ENCODE measurements at places on chromosomes 7 and 10.
A peak's percentile ranks its signal among the peaks of the same experiment; 100 is the strongest.

DNA sequence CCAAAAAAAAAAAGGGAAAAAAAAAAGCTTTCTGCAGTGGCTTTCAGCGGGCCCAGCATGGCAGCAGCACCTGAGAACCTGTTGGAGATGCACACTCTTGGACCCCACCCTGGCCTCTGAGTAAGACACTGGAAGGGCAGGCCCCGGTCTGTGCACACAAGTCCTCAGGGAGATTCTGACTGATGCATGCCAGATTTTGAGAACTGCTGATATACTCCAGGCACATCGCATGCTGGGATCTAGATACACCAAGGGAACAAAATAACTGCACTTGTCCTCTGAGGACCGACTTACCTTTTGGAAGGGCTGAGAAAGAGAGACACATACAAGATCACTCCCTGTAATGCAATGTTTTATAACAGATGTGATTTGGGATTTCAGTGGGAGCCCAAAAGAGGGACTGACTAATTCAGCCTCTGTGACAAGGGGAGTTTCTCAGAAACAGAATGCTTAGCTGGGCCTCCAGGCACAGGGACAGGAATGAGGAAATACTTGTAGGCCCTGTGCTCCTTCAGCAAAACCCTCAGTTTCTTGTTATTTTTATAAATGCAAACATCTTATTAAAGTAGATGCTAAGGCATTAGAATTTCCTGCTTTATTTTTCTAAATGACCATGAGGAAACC, 8.2 kb downstream of the EGFR start:
- DNase-seq = no peak

GRCh38 chr10:95605163-95605562, 44.0 kb upstream of the SORBS1 start:
- no peak for DNase-seq

- DNase-seq = no peak
Observed at GRCh38 chr7:129055861-129056464, 1.1 kb upstream of the TNPO3 start.

DNA sequence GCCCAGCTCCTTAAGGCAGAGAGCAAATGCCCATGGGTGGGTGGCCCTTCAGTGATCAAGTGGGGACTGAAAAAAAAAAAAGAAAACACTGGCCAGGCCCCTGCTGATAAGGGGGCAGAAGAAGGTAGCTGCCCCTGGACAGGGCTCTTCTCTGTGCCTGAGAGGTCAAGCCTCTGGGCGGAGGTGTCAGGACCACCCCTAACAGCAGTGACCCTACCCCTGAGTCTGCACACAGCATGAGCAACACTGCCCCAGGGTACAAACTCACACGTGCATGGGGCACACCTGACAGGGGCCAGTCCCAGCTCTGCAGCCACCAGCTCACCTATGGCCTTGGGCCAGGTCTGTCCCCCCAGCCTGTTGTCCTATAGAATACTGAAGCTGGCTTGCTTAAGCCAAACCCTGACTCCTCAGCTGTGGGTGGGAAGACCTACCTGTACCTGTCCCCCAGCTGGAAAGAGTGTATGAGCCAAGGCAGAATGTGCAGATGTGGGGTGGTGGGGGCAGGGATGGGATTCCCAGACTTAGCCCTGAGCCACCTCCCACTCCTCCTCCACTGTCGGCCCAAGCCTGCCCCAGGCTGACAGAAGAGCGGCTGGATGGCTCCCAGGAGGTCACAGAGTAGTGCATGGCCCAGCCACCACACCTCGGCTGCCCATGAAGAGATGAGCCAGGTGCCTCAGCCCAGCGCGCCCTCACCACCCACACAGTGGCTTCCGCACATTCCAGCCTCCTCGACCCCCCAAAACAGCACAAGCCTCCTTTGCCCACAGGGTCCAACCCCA, 23.7 kb downstream of the KCNH2 start:
- no peak for DNase-seq

- DNase-seq = no peak
Observed at GRCh38 chr10:43644252-43644651, 4.4 kb downstream of the ZNF32 start.

DNA sequence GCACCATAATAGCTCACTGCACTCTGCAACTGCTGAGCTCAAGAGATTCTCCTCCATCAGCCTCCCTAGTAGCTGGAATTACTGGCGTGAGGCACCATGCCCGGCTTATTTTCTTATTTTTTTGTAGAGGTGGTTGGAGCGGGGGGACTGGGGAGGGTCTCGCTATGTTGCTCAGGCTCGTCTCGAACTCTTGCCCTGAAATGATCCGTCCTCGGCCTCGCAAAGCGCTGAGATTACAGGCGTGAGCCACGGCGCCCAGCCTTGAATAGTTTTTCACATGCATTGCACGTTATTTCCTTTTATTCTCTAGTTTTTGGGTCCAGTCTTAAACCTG, 526 bp upstream of the LAMTOR4 start:
- DNase-seq = no peak

GRCh38 chr7:15167912-15168311, 265.4 kb upstream of the DGKB start:
- no peak for DNase-seq

- DNase-seq = no peak
Observed at GRCh38 chr10:30384701-30385201, 35.7 kb upstream of the MTPAP start.

GRCh38 chr10:93413252-93413689, 68.9 kb downstream of the MYOF start:
- DNase-seq = peak; percentile 70

GRCh38 chr7:92653136-92653535, 62.9 kb upstream of the FAM133B start:
- DNase-seq = no peak

GRCh38 chr7:28408960-28409715, 3.2 kb upstream of the CREB5 start:
- DNase-seq = no peak

DNA sequence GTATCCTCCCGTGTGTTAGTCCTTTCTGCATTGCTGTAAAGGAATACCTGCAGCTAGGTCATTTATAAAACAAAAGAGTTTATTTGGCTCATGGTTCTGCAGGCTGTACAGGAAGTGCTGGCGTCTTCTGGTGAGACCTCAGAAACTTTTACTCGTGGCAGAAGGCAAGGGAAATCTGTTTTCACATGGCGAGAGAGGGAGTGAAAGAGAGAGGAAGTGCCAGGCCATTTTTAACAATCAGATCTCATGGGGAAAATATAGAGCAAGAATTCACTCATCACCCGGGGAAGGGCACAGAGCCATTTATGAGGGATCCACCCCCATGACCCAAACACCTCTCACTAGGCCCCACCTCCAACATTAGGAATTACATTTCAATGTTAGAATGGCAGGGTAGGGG, 952.2 kb downstream of the CNTNAP2 start:
- DNase-seq = no peak

- no peak for DNase-seq
Observed at GRCh38 chr10:49313501-49314070, 14.6 kb downstream of the C10orf71 start.

DNA sequence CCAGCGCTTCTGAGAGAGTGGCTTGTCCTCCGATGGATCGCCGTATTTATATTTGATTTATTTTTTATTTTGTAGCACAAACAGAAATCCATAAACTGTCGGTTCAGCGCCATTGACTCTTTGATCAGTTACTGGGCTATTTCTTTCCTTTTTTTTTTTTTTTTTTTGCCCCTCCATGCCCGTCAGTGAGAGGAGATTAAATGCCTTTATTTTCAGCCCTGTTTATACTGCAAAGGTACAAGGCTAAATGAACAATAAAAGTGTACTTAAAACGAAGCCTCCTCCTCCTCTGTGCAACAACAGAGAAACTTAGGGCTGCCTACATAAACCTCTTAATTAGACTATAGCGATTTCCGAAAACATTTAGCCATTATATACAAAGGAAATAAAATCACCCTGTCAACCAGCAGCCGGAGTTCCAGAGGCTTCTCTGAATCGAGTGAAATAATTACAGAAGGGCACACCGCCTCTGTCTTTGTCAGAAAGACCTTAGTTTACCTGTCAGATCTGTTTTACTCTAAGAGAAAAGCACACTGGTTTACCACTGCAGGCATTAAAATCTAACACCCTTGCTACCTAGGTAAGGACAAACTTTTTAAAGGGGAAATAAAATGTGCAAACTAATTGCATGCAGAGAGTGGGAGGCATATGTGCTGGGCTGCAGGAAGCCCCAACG, 3.5 kb downstream of the EBF3 start:
- DNase-seq = no peak

- DNase-seq = peak; percentile 88
Observed at GRCh38 chr10:35379226-35380137, 43.2 kb downstream of the CCNY start.

DNA sequence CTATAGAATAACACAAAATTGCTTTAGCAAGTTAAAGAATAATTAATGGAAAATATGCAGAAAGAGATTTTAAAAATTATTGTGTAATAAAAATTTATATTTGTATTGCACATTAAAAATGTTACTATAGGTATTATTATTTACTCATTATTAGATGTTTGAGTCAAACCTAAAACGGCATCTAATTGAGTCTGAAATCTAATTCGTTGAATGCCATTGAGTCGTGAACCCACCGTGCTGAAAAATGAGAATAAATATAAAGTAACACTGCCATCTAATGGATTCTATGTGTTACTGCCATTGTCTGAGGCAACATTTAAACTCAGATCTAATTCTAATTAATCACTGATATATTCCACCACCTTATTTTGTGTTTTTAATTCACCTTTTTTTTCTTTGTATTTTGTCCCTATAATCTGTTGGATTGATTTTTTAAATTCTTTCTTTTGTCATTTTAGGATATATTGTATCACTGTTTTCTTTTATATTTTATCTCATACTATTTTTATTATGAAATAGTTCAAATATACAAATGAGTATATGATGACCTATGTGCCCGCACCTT, 62.2 kb downstream of the SAMD9 start:
- DNase-seq = no peak

- DNase-seq = no peak
Observed at GRCh38 chr10:26467639-26468038, 29.5 kb downstream of the APBB1IP start.

- DNase-seq = no peak
Observed at GRCh38 chr7:108299251-108299973, 156.8 kb downstream of the NRCAM start.

GRCh38 chr10:7832060-7832459, 13.8 kb downstream of the TAF3 start:
- DNase-seq = no peak

GRCh38 chr7:36792421-36792820, 68.1 kb upstream of the AOAH start:
- no peak for DNase-seq

DNA sequence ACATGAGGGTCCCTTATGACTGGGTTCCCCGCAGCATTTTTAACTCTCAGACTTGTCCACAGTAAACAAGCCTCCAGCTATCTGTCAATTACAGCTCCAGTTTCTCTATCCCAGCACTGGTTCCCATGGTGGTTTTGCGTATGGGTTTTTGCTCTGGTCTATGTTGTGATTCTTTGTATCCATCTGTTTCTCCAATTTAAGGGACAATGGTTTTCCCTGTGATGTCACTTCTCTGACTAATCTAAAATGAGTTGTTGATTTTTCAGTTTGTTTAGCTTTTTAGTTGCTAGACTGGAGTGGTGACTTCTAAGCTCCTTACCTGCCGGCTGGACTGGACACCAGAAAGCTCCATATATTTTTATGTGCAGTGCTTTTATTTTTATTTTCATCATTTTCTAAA, 303.7 kb downstream of the INHBA start:
- no peak for DNase-seq

GRCh38 chr7:3879355-3880075, 578.5 kb downstream of the SDK1 start:
- no peak for DNase-seq

- no peak for DNase-seq
Observed at GRCh38 chr7:21028599-21028998, 241.9 kb upstream of the SP8 start.

DNA sequence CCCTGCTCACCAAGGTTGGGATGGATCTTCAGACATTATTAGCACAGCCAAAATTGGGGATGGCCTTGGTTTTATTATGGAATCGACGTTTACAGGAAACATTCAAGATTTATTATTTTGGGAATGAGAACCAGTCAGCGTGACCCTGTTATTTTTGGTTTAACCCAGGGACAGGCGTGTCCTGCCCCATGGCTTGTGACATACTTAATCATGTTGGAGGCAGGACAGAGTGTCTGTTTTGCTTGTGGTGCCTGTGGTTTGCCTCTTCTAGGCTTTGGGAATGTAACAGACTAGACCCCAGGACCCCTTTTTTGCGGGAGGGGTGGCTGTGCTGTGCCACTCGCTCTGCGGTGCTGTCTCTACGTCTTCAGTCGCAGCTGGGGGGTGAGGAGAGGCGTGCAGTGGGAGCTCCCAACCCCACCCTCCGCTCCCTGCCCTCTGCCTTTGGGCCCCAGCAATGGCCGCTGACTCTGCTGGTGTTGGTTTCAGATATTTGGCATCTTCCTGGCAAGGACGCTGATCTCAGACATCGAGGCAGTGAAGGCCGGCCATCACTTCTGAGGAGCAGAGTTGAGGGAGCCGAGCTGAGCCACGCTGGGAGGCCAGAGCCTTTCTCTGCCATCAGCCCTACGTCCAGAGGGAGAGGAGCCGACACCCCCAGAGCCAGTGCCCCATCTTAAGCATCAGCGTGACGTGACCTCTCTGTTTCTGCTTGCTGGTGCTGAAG, 20.1 kb upstream of the SH2D4B start:
- DNase-seq = no peak

DNA sequence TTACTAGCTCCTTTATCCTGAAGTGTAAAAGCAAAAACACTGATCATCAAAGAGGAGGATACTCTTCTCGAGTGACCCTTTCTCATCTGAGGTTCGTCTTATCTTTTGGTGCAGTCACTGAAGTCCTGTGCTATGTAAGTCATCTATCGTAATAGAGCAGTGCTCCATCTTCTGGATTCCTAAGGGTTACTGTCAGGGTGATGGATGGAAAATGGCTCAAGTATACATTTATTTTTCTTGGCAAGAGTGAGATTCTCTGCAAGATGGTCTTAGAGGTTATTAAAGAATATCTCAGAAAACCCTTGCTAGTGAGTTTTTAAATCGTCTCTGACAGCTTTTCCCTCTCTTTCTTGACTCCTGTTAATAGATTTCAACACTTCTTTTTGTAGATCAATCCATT, 12.4 kb downstream of the PRKG1 start:
- DNase-seq = no peak

DNA sequence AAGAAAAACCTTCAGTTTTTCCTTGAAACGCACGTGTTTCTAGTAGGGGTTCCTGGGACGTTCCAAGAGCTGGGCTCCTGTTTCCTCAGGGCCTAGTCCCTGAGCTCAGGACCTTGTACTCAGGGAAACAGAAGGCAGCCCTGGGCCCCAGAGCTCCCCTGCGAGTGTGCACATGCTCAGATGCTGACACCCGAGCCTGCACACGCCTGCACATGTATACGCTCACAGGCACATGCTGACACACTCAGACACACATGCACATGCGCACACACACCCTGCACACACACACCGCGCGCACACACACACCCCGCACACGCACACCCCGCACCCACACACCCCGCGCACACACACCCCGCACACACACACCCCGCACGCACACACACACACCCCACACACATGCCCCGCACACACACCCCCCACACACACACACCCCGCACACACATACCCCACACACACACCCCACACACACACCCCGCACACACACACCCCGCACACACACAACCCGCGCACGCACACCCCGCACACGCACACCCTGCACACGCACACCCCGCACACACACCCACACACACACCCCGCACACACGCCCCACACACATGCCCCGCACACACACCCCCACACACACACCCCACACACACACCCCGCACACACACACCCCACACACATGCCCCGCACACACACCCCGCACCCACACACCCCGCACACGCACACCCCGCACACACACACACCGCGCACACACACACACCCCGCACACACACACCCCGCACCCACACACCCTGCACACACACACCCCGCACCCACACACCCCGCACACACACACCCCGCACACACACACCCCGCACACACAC, 52.2 kb downstream of the CALML3 start:
- no peak for DNase-seq
